ENCODE measurements at places on chromosomes 7 and 10.

DNA sequence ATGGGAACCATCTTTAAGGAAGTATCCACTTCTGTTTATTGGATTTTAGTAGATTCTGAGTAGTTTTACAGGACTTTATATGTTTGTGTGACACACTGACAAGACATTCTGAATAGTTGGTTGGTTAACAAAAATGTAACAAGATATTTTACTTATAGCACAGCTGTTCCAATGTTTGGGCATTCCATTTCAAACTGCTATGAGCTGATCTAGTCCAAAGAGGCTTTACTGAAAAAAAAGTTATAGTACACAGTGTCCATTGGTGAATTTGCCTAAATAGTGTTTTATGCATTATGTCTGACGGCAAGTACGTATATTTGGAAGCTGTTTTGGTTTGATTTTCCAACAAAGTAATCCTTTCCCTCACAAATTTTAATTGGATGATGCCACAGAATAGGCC is 99.1 kb downstream of the SAMD9 start:
- no peak for DNase-seq

DNA sequence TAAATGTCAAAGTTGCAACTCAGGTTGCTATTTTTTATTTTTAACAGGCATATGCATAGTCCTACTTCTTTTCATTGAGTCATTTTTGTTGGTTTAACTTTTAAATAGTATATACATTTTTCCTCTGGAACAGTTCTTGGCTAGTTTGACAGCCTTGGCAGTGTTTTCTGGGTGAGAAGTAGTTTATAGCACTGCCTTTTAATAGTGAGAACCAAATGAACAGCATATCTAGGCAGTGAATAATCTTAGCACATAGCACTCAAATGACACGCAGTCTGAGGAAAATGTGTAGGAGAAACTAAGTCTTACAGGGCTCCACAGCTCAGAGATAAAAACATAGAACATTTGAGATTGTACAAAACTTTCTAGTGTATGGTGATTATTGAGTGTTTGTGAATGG is 265.5 kb upstream of the POT1 start:
- no peak for DNase-seq

GRCh38 chr7:122883049-122883680 is 3.1 kb downstream of the CADPS2 start:
- no peak for DNase-seq

DNA sequence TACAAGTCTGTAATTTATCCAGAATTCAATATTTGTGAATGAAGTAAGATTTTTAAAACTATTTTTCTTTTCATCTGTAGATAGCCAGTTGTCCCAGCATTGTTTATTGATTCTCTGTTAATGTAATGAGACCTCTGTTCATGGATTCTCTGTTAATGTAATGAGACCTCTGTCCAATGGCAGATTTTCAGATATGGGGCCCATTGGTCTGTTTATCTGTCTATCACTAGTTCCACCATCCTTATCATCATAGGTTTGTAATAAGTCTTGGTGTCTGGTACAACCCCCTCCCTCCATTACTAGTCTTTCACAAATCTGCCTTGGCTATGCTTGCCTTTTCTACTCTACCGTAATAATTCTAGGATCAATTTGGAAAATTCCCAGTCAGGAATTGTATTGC is 276.6 kb downstream of the ARHGAP12 start:
- no peak for DNase-seq

Measured in globus pallidus (tissue), 1 donor.